Kidney epithelial cell (primary cell): ENCODE measurements at places on chromosomes 6 and 20. TPM values are rescaled to one million over a fixed set of nuclear protein-coding genes. Genes with fewer than 3 reads are reported as not detected.

GRCh38 chr6:38169977-38170526, 350.5 kb downstream of the ZFAND3 start:
- no peak for DNase-seq

- DNase-seq = no peak
Observed at GRCh38 chr6:75171986-75172385, 33.9 kb downstream of the COL12A1 start.

DNA sequence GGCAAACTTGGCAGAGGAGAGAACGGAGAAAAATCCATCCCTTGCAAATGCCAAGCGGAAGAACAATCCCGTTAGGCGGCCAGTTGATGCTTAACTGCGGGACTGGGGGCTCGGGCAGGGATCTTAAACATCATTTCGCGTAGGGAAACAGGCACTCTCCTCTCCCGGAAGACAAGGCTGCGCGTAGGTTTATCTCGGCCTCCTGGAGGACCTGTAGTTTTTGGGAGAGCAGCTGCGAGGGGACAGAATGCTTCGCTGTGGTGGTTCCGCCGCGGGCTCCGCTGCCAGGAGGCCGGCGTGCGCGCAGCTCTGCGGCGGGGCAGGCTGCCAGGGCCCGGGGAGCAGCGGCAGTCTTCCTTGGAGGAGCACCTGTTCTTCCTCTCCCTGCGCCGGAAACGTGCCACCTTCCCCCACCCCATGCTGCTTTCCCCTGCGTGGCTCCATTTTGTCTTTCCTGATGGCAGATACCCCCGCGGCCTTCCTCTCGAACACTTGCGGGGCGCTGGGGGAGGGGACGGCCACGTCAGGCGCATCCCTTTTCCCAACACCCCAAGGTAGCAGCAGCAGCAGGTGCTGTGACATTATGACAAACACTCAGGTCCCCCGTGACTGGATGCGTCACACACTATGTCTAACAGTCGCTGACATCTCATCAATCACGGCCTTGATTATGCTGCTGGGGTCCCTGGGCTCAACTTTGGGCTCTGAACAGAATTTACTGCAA, 230.7 kb upstream of the BTBD3 start:
- DNase-seq = no peak

GRCh38 chr6:79246891-79247290, 12.4 kb upstream of the HMGN3 start:
- DNase-seq = no peak

NOX3 gene
- total RNA-seq = 0.17 TPM in 1 of 2 replicates, not detected in the other

DNA sequence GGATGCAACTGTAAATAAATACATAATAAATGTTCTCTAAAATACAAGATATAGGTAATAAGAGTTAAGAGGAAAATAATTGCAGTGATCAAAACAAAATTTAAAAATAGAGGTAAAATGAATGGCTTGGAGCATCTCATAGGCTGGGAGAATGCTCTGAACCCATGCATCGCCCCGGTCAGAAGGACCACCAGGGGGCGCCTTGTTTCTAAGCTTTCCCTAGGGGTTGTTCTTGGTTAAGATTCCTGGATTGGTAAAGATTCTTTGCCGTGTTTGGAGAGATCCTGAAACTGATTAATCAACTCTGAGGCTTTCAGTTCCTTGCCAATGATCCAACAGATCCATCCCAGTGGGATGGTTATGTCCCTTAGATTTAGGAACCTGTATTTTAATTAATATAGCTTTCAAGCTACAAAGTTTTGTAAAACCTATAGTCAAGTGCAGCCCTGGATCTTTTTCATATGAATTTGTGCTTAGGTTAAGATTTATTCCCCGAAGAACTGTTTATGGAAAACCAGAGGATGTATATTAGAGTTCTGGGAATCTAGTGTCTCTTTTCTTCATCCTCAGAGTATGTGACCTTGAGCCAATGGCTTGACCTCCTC, 45.3 kb upstream of the PRELID3B start:
- DNase-seq = no peak

EYS gene
- not detected in 2 replicates for total RNA-seq

DNA sequence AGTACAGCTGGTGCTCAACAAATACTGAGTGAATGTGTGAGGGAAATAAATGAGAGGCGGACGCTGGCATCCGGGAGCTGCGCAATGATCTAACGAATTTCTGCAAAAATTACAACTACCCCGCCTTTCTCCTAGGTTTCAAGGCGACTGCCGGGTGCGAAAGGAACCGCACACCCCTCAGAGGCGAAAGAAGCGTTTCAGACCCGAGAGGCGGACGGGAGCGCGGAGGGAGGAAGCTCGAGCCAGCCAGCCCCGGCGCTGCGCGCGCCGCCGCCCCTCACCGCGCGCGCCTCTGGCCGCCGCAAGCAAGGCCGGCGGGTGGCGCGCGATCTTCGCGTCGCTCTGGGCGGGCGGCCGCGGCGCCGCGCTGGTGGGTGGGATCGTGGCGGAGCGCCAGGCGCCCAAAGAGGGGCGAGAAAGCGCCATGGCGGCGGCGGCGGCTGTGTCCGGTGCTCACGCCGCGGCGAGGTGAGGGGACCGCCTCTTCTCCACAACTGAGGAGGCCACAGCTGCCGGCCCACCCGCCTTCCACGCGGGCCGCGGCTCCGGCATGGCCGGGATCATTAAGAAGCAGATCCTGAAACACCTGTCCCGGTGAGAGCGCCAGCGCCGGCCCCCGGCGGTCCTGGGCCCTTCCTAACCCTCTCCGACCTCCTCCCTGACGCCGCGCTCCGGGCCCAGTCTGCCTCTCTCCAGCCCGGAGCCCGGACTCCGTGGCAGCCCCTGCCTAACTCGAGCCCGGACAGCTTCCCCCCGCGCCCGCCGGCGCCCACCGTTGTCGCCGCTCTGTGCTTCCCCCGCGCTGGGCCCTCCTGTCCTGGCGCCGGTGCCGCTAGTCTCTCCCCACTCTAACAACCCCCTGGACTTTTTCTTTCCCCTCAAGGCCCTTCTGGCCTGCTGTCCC, at the start of gene BLTP3A:
TSS of gene BLTP3A (plus strand) at position 383 of the 904 bp plus-strand sequence. CDS start at position 551, 168 bp downstream.
- no peak for DNase-seq
